ENCODE measurements at places on chromosomes 3 and 15. TPM values are rescaled to one million over a fixed set of nuclear protein-coding genes. Genes with fewer than 3 reads are reported as not detected.
A peak's percentile ranks its signal among the peaks of the same experiment; 100 is the strongest.

DNA sequence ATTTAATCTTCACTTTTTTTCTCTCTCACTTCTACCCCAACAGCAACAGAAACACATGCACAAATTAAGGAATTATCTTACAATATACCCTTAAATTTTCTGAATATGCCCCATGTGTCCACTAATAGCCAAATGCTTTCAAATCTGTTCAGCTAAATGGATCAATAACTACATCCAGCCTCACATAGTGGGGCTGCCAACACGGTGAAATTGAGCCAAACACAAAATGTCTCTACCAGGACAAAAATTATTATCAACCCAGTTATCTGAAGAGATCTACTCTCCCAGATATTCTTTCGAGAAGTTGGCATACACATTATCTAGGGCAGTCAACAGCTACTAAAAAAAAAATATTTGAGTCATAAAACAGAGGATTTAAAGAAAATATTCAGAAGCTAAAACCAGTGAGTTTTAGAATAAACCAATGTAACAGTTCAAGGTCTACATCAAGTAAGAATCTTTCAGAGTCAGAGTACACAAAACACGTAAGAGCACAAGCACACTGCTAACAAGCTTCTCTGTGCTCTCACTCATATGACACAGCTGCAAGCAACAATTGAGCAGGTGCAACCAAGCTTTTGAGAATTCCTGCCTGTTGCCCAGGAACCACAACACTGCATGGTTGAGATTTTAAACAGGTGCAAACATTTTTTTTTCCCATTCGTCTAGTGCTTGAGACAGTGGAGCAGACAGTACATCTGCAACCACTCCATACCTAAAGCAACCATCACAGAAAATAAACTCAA, 247.7 kb downstream of the ZBTB20 start:
- no peaks in the 10 kb centered on the region for H3K36me3 ChIP-seq
- no peaks in the 10 kb centered on the region for H3K27me3 ChIP-seq

Gene FSTL1
- 89.2 TPM for total RNA-seq

- H3K4me3 ChIP-seq, result no peak overlapping the region
- H3K27me3 ChIP-seq, result no peaks in the 10 kb centered on the region
- H3K36me3 ChIP-seq, result no peaks in the 10 kb centered on the region
- peak; percentile 23 for DNase-seq
- H3K27ac ChIP-seq, result no peak overlapping the region
These were observed 45.3 kb upstream of the SPESP1 start for GRCh38 chr15:68885070-68885469.

DNA sequence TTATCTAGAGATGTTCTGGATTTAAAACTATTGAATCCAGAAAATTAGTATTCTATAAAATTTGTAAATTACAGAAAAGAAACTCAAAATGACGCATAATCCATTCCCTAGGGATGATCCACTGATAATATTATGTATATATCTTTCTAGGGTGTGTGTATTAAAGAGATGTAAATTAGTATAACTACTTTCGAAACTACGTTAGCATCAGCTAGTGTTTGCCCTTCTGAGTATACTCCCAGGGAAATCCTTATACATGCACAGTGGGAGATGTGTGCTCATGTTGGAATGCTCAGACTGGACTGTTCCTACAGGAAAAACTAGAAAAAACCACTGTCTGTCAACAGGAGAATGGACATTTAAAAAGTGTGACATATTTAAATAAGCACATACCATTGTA, 36.4 kb downstream of the ACAA1 start:
- peaks cover 30% of the 10 kb centered on the region for H3K27me3 ChIP-seq
- DNase-seq, result no peak
- no peak overlapping the region for H3K4me3 ChIP-seq
- no peak overlapping the region for H3K27ac ChIP-seq

Gene DNAJC13
- 84.6 TPM for total RNA-seq

Gene AGTR1
- total RNA-seq, result 4.1 TPM

Gene AEN
- 12.5 TPM for total RNA-seq
